ENCODE measurements at places on chromosomes 3 and 15.

DNA sequence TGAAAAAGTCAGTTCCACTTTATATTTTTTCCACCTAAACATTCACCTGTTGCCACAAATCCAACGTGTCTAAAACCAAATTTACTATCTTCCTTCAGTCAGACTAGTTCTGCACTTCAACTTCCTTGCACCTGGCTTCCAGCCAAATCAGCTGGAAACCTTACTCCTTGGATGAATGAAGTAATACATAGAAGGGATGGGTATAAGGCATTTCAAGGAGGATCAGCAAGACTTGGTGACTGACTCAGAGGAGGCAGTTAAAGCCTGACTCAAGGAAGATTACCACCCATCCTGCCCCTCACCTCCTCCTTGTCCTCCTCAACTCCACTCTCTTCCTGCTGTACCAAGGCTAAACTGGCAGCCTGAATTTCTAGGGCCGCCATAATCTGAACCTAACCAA is 37.1 kb downstream of the QTRT2 start:
- no peaks in the 10 kb centered on the region for H3K36me3 ChIP-seq
- no peak overlapping the region for H3K4me3 ChIP-seq
- H3K27me3 ChIP-seq, result no peaks in the 10 kb centered on the region
- H3K27ac ChIP-seq, result no peak overlapping the region
- no peak for DNase-seq

- no peaks in the 10 kb centered on the region for H3K27me3 ChIP-seq
- no peaks in the 10 kb centered on the region for H3K4me1 ChIP-seq
- no peak overlapping the region for H3K27ac ChIP-seq
- no peak overlapping the region for H3K4me3 ChIP-seq
- no peak for DNase-seq
These were observed 22.4 kb downstream of the KCNMB2 start for GRCh38 chr3:178558637-178559036.

GRCh38 chr3:85355572-85355971 is 396.8 kb downstream of the CADM2 start:
- H3K4me1 ChIP-seq, result no peaks in the 10 kb centered on the region
- H3K27ac ChIP-seq, result no peak overlapping the region
- DNase-seq, result no peak
- no peak overlapping the region for H3K4me3 ChIP-seq

DNA sequence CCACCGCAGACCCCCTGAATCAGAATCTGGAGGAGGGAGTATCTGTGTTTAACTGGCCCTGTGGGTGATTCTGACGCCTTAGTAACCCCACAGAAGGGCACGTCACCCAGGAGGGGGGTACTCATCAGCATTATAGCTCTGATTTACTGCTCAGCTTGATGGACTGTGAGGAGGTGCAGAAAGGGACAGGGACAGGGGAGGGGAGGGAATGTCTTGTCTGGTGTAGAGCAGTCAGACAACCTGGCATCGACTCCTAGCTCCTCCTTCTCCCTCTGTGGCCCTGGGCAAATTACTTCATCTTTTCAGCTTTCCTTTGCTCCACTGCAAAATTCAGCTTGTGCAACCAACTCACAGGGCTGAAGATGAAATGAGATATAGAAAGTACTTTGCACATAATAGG is 42.3 kb upstream of the GLCE start:
- no peak for DNase-seq
- no peaks in the 10 kb centered on the region for H3K36me3 ChIP-seq
- H3K27me3 ChIP-seq, result peaks cover 8% of the 10 kb centered on the region

- no peak overlapping the region for H3K4me3 ChIP-seq
- H3K27ac ChIP-seq, result peak overlapping the region; percentile 47
- DNase-seq, result peak; percentile 65
- no peaks in the 10 kb centered on the region for H3K27me3 ChIP-seq
These were observed 20.7 kb downstream of the TIMP4 start for GRCh38 chr3:12138044-12138443.

DNA sequence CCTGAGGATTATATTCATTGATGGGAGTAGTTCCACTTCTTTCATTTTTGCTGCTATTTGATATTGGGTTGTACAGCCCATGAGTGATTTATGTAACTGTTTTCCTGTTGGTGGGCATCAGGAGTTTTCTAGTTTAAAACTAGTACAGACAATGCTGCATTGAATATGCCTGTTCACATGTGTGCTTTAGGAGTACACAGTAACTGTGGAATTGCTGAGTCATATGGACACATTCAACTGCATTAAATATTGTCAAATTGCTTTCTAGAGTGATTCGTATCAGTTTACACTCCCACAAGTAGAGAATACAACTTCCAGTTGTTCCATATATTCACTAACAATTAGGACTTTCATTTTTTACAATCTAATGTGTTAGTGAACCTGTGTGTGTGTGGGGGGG is 59.8 kb upstream of the THSD4 start:
- H3K4me1 ChIP-seq, result peaks cover 6% of the 10 kb centered on the region
- H3K27me3 ChIP-seq, result no peaks in the 10 kb centered on the region
- no peak for DNase-seq
- H3K27ac ChIP-seq, result no peak overlapping the region

GRCh38 chr3:187832202-187832601 is 86.9 kb upstream of the BCL6 start:
- H3K27me3 ChIP-seq, result no peaks in the 10 kb centered on the region
- H3K4me3 ChIP-seq, result no peak overlapping the region
- no peak for DNase-seq
- H3K27ac ChIP-seq, result no peak overlapping the region
- H3K4me1 ChIP-seq, result peaks cover 19% of the 10 kb centered on the region

DNA sequence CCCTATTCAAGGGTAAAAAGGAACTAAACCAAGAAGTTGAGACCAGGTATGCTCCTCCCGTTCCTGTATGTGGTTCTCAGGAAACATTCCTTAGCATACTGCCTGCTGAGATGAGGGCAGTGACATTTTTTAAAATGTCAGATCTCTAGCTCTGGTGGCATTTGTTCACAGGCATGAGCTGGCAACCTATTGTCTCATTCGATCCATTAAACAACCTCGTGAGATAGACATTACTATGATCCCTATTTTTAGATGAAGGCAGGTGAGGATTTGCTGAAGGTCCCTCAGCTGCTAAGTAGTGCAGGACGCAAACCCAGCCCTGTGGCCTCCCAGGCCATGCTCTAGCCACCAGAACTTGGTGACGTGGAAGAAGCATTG is 74.9 kb downstream of the SIDT1 start:
- H3K27ac ChIP-seq, result no peak overlapping the region
- no peak for DNase-seq
- no peaks in the 10 kb centered on the region for H3K36me3 ChIP-seq
- H3K4me1 ChIP-seq, result no peaks in the 10 kb centered on the region
- no peaks in the 10 kb centered on the region for H3K27me3 ChIP-seq
- no peak overlapping the region for H3K4me3 ChIP-seq

GRCh38 chr3:102059145-102059943 is 210.0 kb downstream of the NFKBIZ start:
- no peaks in the 10 kb centered on the region for H3K36me3 ChIP-seq
- peaks cover 7% of the 10 kb centered on the region for H3K4me1 ChIP-seq
- no peak for DNase-seq

GRCh38 chr3:37586280-37586679 is 275.4 kb upstream of the CTDSPL start:
- peaks cover 34% of the 10 kb centered on the region for H3K4me1 ChIP-seq
- H3K27ac ChIP-seq, result no peak overlapping the region
- H3K4me3 ChIP-seq, result no peak overlapping the region
- no peaks in the 10 kb centered on the region for H3K36me3 ChIP-seq

GRCh38 chr3:79869461-79870312 is 101.9 kb upstream of the ROBO1 start:
- no peak overlapping the region for H3K4me3 ChIP-seq
- no peaks in the 10 kb centered on the region for H3K36me3 ChIP-seq
- H3K4me1 ChIP-seq, result no peaks in the 10 kb centered on the region
- H3K27ac ChIP-seq, result no peak overlapping the region
- no peak for DNase-seq

GRCh38 chr3:34277110-34277509 is 478.7 kb downstream of the PDCD6IP start:
- H3K4me1 ChIP-seq, result no peaks in the 10 kb centered on the region
- H3K27me3 ChIP-seq, result no peaks in the 10 kb centered on the region
- no peaks in the 10 kb centered on the region for H3K36me3 ChIP-seq
- DNase-seq, result no peak
- H3K27ac ChIP-seq, result no peak overlapping the region
- H3K4me3 ChIP-seq, result no peak overlapping the region

DNA sequence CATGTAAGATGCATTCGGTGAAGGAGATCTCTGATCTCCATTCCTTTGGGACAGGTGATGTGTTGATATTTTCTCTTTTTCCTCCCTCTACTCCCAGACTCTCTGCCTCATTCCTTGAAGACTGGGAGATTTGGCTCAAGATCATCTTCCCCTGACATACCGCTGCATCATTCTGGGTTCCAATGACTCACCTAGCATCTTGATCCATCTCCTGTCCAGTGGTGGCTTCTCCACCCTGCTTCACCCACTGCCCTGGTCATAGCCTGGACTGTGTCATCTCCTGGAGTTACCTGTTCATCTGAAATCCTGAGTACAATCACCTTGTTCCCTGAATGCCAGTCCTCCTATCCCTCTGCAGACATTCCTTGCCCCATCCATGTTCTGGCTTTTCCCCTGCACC is 57.4 kb upstream of the TRAK1 start:
- peak overlapping the region; percentile 78 for H3K27ac ChIP-seq
- H3K4me1 ChIP-seq, result peaks cover 56% of the 10 kb centered on the region
- no peak for DNase-seq
- no peaks in the 10 kb centered on the region for H3K36me3 ChIP-seq
- H3K27me3 ChIP-seq, result no peaks in the 10 kb centered on the region

- H3K4me3 ChIP-seq, result no peak overlapping the region
- H3K4me1 ChIP-seq, result peaks cover 13% of the 10 kb centered on the region
- H3K27ac ChIP-seq, result no peak overlapping the region
- DNase-seq, result no peak
These were observed 162.5 kb upstream of the CHRNA7 start for GRCh38 chr15:31867536-31868442.

GRCh38 chr3:35678643-35679161 is 39.4 kb downstream of the ARPP21 start:
- H3K36me3 ChIP-seq, result no peaks in the 10 kb centered on the region
- no peak for DNase-seq
- no peaks in the 10 kb centered on the region for H3K4me1 ChIP-seq
- no peak overlapping the region for H3K4me3 ChIP-seq
- no peak overlapping the region for H3K27ac ChIP-seq

DNA sequence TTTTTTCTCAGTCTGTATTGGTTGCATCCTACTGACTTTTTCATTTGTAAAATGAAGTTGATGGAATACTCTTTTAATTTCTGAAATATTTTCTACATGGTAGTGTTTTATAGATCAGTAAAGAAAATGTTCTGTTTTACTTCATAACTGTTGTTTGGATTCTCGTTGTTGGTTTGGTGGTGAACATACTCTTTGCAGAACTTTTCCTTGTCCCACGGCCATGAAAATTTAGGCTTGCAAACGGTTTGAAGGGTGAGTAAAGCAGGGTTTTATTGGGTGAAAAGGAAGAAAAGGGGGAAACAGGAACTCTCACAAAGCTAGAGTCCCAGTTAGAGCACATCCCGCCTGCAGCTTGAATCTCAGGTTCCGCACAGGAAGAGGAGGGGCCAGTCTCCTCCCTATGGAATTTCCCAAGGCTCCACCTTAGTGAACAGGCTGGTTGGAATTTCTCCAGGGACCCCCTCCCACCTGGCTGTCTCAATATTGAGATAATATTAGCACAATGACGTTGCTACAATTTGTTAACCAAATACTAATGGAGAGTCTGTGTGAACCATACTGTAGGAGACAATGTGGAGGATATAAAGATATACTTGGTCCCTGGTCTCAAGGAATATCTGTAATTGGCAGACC is 5.6 kb downstream of the PDCD6IP start:
- no peak overlapping the region for H3K4me3 ChIP-seq
- H3K27me3 ChIP-seq, result no peaks in the 10 kb centered on the region
- H3K36me3 ChIP-seq, result no peaks in the 10 kb centered on the region
- peaks cover 66% of the 10 kb centered on the region for H3K4me1 ChIP-seq
- no peak for DNase-seq
- no peak overlapping the region for H3K27ac ChIP-seq

DNA sequence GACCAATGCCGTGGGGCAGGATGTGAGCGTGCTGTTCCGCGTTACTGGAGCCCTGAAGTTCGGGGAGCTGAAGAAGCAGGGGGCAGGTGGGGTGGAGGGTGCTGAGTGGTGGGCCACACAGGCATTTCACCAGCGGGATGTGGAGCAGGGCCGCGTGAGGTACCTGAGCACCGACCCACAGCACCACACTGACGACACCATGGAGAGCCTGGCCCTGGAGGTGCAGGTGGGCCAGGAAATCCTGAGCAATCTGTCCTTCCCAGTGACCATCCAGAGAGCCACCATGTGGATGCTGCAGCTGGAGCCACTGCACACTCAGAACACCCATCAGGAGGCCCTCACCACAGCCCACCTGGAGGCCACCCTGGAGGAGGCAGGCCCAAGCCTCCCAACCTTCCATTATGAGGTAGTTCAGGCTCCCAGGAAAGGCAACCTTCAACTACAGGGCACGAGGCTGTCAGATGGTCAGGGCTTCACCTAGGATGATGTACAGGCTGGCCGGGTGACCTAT is 179.6 kb downstream of the TBC1D2B start:
- DNase-seq, result no peak
- peaks cover 3% of the 10 kb centered on the region for H3K4me1 ChIP-seq
- no peak overlapping the region for H3K4me3 ChIP-seq
- no peaks in the 10 kb centered on the region for H3K36me3 ChIP-seq
- no peak overlapping the region for H3K27ac ChIP-seq

DNA sequence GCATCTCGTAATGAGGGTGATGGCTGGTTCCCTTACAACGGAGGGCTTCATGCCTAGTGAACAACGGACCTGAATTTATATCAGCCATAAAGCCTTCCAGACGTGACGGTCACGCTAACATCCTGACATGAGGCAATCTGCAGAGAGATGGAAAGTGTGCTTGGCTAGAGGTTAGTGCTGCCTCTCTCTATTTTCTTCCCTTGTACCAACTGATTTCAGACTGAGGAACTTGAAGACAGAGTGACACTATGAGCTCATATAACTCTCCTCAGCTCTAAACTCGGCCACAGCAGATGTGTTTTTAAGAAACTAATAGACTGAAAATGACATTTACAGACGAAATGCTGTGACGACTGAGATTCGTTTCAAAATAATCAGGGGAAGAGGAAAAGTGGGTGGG is 122.4 kb downstream of the XXYLT1 start:
- H3K27me3 ChIP-seq, result no peaks in the 10 kb centered on the region
- peak overlapping the region; percentile 32 for H3K27ac ChIP-seq
- H3K4me3 ChIP-seq, result no peak overlapping the region
- DNase-seq, result no peak
- no peaks in the 10 kb centered on the region for H3K36me3 ChIP-seq
- H3K4me1 ChIP-seq, result peaks cover 49% of the 10 kb centered on the region

GRCh38 chr15:68775671-68776476 is 44.8 kb downstream of the ANP32A start:
- peak overlapping the region; percentile 28 for H3K27ac ChIP-seq
- H3K4me3 ChIP-seq, result no peak overlapping the region
- peaks cover 20% of the 10 kb centered on the region for H3K36me3 ChIP-seq

GRCh38 chr3:182508919-182509711 is 284.2 kb upstream of the ATP11B start:
- no peak overlapping the region for H3K27ac ChIP-seq
- no peak for DNase-seq
- H3K36me3 ChIP-seq, result no peaks in the 10 kb centered on the region
- H3K4me1 ChIP-seq, result no peaks in the 10 kb centered on the region
- H3K4me3 ChIP-seq, result no peak overlapping the region

GRCh38 chr15:90873488-90873997 is 5.2 kb downstream of the FURIN start:
- H3K27ac ChIP-seq, result peak overlapping the region; percentile 20
- DNase-seq, result no peak
- H3K36me3 ChIP-seq, result peaks cover 33% of the 10 kb centered on the region
- H3K4me3 ChIP-seq, result peak overlapping the region; percentile 81
- no peaks in the 10 kb centered on the region for H3K27me3 ChIP-seq

GRCh38 chr3:124552224-124552623 is 178.0 kb upstream of the UMPS start:
- no peak overlapping the region for H3K4me3 ChIP-seq
- H3K36me3 ChIP-seq, result no peaks in the 10 kb centered on the region
- peaks cover 6% of the 10 kb centered on the region for H3K27me3 ChIP-seq
- H3K27ac ChIP-seq, result no peak overlapping the region
- peaks cover under 1% of the 10 kb centered on the region for H3K4me1 ChIP-seq

All from suprapubic skin (tissue), 4 donors.